ENCODE measurements at places on chromosomes 5 and 9.
A peak's percentile ranks its signal among the peaks of the same experiment; 100 is the strongest.

DNA sequence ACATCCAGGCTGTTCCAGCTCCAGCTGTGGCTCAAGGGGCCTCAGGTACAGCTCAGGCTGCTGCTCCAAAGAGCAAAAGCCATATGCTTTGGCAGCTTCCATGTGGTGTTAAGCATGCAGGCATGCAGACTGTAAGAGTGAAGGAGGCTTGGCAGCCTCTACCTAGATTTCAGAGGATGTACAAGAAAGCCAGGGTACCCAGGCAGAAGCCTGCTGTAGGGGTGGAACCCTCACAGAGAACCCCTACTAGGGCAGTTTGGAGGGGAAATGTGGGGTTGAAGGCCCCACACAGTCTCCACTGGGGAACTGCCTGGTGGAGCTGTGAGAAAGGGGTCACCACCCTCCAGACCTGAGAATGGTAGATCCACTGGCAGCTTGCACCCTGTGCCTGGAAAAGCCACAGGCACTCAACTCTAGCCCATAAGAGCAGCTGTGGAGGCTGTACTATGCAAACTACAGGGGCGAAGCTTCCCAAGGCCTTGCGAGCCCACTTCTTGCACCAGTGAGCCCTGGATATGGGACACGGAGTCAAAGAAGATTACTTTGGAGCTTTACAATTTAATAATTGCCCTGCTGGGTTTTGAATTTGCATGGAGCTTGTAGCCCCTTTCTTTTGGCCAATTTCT lies 14.3 kb upstream of the SLC22A5 start:
- DNase-seq = no peak

- no peak for DNase-seq
These were observed 57.1 kb downstream of the HCN1 start for GRCh38 chr5:45639040-45639439.

GRCh38 chr5:113939988-113940387 lies 421.9 kb upstream of the KCNN2 start:
- DNase-seq = no peak

DNA sequence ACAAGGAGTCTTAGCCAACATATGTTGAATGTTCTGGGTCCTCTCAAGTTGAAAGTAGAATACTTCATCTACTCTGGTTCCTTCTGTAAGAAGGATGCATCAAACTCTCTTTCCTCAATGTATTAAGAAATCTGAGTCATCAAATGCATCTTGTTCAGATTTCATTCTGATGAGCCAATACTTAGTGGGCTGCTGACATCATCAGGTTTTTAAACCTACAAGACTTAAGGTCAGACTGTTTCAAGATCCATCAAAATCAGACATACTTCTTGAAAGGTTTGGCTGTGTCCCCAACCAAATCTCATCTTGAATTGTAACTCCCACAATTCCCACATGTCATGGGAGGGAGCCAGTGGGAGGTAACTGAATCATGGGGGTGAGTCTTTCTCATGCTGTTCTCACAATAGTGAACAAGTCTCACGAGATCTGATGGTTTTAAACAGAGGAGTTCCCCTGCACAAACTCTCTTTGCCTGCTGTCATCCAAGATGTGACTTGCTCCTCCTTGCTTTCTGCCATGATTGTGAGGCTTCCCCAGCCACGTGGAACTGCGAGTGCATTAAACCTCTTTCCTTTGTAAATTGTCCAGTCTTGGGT lies 168.8 kb downstream of the RAPGEF6 start:
- DNase-seq = peak; percentile 13

- DNase-seq = no peak
These were observed 259.6 kb upstream of the DMRT1 start for GRCh38 chr9:581673-582497.

GRCh38 chr5:119276978-119277377 lies 78.8 kb upstream of the TNFAIP8 start:
- no peak for DNase-seq

DNA sequence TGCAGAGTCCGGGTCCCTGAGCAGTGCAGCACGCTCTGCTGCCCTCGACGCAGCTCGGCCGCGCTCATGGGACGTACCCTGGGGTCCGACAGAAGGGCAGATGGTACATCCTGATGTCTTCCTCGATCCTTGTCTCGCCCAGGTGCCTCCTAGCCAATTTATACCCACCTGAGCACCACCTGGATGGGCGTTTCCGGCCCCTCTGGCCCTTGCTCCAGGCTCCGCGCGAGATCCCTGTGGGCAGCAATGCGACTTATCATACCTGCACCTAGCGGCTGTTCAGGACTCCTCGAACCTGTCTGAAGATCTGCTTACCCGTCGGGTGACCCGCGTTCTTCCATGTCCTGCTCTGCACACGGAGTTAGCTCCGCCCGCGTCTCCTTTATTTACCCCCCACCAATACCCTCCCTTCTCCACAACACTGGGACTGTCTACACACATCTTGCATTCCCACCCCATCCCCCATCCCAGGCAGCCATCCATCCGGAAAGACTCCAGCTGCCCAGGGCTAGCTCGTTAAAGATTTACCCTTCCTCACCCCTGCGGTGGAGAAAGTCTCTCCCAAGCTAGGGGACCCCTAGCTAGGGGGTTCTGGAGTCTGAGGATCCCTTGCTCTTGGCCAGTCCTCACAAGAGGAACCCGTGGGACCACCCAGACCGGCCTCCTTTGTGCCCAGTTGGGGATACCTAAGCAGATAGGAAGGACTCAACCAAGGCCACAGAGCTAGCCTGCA lies at the start of gene KIF12:
KIF12 (minus strand) TSS at position 357 of the 733 bp plus-strand sequence; CDS start at position 341, 16 bp downstream.
- no peak for DNase-seq

GRCh38 chr5:64462391-64462790 lies 43.4 kb upstream of the RGS7BP start:
- DNase-seq = no peak

- DNase-seq = peak; percentile 2
These were observed 67.1 kb downstream of the KLF4 start for GRCh38 chr9:107422189-107423185.

- no peak for DNase-seq
These were observed 9.3 kb downstream of the ADCY2 start for GRCh38 chr5:7405277-7405676.

DNA sequence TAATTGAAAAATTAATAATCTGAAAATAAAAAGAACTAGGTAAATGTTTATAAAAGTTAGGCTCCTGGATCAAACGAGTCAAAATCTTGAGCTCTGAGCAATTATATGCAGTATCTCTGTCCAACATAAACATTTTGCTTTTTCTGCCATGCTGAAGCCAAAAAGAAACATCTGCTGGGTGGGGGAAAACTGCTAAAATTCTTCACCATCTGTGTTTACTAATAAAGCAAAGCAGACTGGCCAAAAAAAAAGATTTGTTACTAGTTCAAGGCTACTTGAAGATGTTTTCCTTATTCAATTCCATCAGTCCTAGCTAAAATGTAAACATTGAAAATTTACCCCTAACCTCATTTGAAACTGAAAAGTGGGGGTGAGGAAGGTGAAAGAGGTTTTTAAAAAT lies 29.7 kb downstream of the GTF3C4 start:
- no peak for DNase-seq

- DNase-seq = no peak
These were observed 300.9 kb downstream of the MRPS30 start for GRCh38 chr5:45109636-45110035.

- DNase-seq = no peak
These were observed 2334.6 kb upstream of the WWC1 start for GRCh38 chr5:165956854-165957253.

DNA sequence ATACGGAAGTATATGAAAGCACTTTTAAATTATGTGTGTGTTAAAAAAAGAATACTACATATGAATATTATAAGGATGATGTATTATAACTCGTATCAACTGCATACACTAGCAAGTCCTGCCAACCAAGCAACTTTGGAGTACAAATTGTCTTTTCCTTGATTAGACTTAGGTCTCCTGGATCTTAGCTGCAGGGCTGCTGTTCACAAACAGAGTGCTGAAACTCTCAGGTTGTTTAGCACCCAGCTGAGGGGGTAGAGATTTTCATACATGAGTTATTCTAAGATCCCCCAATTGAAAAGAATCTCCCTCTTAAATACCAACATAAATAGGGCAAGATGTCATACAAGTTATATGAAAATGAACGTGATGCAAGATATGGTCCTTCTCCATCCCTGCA lies 149.8 kb upstream of the TNC start:
- no peak for DNase-seq

DNA sequence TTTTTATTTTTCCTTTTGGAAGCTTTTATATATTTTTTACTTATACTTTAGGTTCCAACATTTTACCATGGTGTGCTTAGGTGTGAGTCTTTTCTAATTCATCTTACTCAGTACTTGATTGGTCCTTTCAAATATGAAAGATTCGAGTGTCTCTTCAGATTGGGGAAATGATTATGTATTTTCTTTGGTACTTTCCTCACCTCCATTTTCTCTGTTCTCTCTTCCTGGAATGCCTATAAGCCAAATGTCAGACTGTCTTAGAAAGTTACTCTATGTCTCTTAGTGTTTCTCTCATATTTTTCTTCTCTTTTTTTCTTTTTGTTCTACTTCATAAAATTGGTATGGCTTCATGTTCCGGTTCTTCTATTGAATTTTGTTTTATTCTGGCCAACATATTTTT lies 119.6 kb upstream of the SV2C start:
- DNase-seq = no peak

- no peak for DNase-seq
These were observed 5.2 kb downstream of the EXOC3 start for GRCh38 chr5:448061-448765.

DNA sequence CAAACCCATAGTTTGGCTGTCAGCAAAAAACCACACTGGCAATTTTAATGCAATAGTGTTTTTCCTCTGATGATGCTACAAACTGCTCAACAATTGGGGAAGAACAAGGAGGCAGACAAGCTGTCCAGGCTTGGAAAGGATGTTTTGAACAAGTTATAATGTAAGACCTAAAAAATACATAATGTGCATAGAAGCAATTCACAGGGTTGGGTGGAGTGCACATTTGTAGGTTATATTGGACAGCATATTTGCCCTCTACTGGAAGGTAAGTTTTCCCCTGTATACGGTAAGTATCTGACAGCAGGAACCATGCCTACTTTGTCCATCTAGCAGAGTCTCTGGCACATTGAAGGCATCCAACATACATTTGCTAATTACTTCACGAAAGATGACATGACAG lies 114.3 kb upstream of the PUM3 start:
- no peak for DNase-seq

- no peak for DNase-seq
These were observed 49.7 kb downstream of the TIMD4 start for GRCh38 chr5:156913355-156913718.

DNA sequence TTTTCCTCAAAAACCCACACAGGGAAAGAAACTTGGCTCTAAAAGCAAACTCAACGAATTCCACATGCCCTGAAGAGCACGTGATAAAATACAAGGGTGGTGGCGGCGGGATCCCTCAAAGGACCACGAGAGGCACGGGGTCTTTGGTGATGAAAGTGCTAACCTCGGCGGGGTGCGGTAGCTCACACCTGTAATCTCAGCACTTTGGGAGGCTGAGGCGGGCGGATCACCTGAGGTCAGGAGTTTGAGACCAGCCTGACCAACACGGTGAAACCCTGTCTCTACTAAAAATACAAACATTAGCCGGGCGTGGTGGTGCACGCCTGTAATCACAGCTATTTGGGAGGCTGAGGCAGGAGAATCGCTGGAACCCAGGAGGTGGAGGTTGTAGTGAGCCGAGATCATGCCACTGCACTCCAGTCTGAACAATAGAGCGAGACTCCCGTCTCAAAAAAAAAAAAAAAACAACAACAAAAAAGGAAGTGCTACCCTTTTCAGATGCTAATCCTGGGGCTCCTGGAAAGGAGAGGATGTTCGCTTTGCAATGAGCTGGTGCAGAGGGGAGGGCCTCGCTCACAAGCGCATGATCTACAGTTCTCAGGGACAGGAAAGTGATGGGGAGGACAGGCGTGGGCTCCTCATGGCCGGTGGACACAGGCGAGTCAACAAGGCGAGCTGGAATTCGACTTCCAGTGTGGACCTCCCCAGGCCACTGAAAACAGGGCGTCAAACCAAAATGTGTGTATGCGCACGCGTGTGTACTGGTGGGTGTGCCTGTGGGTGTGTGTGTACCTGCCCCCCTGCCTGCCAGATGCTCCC lies 54.1 kb downstream of the USP20 start:
- peak; percentile 34 for DNase-seq

DNA sequence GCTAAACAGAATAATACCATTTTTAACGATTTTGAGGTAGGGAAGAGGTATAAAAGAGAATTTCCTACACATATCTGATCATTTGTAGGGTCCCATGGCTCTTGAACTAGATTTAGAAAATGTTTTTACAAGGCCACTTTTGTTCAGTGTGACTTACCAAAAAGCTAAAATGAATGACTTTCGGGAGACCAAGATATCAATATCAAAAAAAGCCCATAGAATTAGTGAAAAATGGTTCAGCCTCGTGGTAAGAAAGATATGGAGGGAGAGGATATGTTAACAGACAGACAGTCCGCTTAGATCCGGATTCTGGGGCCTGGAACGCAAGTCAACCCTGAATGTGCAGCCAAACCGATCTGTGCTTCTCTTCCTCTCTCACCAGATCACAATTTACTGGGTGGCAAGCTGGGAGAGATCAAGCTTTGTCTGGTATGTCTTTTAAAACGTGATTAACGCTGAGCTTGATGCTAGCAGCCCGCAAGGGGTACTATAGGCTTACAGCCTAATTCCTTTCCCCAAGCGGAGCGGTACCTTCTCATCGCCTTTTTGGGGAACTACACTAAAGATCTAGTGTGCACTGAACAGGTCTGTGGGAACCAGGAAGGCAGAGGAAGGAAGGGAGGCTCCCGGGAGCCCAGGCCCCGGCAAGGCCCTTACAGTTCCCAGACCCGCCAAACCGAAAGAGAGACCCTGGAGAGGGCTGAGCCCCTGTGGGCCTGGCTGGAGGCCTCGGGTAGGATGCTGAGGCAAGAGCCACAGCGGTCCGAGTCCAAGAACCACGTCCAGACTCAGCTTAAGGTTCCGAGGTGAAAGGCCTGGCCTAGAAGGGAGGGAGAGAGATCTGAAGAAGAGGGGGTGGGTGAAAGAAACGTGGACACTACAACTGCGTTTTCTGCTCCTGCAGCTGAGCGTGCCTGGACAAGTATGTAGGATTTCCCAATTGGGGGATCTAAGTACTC lies 2.9 kb downstream of the NR2F1-AS1 start:
- DNase-seq = no peak

- DNase-seq = no peak
These were observed 101.6 kb upstream of the CPEB4 start for GRCh38 chr5:173786286-173787187.

DNA sequence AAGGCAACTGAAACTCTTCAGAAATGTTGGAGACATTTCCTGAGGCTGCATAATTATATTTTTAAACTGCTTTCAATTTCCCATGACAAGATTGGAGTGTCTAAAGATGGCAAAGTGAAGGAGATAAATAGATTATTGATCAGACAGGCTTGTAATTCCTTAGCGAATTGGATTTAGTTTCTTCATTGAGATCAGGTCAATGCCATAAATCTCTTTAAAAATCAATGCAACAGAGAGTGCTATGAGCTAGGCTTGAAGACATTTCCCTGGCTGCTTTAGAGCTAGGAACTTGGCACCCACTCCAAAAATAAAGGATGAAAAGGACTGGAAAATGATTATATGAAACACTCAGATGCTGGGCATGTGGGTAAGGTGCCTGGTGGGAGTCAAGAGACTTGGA lies 828.4 kb downstream of the TLR4 start:
- no peak for DNase-seq

GRCh38 chr5:159638954-159639559 lies 277.2 kb upstream of the ADRA1B start:
- DNase-seq = no peak

GRCh38 chr9:84136119-84136868 lies 155.7 kb downstream of the RMI1 start:
- DNase-seq = no peak
